Fibroblast of skin of left biceps (primary cell): ENCODE measurements at places on chromosomes 3 and 15.

DNA sequence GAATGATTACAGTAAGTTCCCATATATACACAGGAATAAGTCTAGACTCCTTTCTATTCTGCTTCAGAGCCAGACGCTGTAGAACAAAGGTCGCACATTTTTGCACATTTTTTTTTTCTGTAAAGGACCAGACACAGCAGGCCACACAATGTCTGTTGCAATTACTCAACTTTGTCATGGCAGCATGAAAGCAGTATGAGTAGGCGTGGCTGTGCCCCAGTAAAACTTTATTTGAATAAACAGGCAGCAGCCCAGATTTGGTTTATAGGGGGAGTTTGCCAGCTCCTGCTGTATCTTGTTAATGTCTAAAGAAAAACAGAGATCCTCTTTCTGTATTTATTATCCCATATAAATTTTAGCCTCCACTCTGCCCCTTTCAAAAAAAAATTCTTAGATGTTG is 708.3 kb downstream of the FHIT start:
- DNase-seq: no peak

DNA sequence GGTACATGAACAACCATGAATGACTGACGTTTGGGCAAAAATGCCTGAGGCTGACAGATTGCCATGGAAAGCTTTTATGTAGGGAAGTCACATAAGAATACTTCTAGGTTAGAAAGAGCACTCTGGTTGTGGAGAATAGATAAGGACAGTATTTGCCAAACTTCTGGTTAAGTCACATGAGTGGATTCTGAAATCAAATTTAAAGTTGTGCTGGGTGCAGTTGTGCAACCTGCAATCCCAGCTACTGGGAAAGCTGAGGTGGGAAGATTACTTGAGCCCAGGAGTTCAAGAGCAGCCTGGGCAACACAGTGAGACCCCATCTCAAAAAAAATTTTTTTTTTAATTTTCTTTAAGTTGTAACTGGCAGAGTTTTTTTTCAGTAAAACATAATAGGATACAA is 7.2 kb upstream of the ZNF148 start:
- DNase-seq: no peak

- no peak for DNase-seq
Measured at GRCh38 chr15:85124173-85124572, 142.5 kb downstream of the PDE8A start.

DNA sequence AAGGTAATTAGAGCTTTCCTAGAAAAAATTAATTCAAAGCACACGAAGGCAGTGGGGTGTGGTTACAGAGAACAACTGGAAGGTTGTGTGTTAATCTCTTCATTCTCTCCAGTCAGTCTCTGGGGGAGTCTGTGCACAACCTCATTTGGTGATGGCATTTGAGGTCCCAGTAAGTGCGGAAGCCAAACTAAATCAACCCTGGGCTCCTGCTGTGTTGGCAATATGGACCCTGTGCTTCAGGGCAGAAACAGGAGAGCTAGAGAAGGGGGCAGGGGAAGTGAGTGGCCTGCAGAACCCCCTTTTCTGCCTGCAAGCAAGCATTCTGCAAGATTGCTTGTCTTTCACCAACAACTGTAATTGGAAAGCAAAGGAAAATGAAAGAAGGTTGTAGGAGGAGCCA is 195.9 kb upstream of the ST8SIA2 start:
- no peak for DNase-seq

GRCh38 chr3:110758208-110758607 is 313.4 kb upstream of the NECTIN3 start:
- no peak for DNase-seq

DNA sequence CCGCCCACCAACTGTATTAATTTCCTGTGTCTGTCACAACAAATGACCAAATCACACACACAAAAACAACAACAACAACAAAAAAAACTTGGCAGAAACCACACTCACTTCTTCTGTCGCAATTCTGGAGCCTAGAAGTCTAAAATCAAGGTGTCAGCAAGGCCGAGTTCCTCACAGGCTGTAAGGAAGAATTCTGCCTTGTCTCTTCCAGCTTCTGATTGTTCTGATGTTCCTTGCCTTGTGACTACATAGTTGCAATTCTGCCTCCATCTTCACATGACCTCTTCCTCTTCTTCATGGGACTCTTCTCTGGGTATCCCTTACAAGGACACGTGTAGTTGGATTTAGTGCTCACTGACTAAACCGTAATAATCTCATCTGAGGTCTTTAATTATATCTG is 61.4 kb downstream of the IL12A start:
- DNase-seq: no peak
